ENCODE measurements at places on chromosomes 7 and 10.

DNA sequence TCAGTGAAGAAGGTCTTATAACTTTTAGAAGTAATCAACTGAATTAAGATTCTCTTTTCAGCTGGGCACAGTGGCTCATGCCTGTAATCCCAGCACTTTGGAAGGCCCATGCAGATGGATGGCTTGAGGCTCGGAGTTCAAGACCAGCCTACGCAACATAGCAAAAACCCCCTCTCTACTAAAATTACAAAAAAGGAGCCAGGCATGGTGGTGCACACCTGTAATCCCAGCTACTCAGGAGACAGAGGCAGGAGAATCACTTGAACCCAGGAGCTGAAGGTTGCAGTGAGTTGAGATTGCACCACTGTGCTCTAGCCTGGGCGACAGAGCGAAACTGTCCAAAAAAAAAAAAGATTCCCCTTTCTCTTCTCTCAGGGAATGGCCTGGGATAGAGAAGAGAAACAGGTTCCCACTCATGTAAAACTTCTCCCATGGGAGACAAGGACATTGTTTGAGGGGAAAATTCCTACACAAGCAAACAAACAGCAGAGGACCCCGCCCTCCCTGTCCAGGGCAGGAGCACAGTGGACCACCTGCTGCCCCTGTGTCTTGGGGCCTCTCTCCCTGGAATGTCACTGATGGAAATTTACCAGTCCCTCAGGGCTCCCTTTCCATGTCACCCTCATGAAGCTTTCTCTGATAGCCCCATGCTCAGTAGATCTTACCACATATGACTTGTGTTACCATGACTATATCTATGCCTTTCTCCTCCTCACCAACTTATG lies 5.6 kb downstream of the IL2RA start:
- no peak for DNase-seq

DNA sequence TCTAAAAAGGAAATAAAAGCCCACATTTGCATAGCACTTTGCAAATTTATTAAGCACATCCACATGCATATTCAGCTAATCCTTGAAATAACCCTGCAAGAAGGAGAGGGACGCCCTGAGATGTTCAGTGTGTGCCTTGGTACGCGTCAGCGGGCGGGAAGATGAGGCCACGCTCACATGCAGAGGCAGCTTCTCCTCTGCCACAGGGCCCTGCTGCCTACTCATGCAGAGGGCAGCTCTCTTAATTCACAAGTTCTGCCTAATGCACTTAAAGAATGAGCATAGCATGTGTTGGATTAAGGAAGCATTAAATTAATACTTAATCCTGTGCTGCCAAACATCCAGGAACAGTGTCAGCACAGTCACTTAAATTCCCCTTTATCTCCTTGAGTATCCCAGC lies 132.3 kb downstream of the HECW1 start:
- DNase-seq, result no peak

DNA sequence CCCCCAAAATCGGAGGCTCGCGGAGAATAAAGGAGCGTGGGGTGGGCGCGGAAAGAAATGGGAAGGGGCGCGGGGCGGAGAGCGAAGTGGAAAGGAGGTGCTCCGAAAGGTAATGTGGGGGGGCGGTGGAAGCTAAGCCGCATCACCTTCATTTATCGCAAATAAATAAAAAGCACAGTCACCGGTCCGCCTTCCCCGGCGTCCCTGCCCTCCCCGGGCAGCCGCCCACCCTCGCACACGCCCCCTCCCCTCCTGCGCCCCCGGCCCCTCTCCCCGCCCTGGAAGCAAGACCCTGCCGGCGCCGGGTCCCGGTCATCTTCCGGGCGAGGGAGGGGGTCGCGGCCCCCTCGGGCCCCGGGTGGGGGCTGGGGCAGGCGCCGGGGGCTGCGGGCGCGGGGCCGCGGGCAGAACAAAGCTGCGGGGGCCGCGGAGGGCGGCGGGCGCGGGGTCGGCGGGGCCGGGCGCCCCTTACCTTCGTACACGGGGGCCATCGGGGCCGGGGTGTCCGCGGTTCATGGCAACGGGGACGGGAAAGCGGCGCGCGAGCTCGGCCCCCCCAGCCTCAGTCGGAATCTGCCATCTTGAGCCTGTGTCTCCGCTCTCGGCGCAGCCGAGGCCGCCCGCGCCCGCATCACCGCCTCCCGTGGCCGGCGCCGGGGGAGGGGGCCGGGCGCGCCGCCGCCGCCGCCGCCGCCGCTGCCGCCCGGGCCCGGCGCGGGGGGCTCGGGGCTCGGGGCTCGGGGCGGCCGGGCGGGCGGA lies 486 bp downstream of the HIPK2 start:
- DNase-seq, result no peak

DNA sequence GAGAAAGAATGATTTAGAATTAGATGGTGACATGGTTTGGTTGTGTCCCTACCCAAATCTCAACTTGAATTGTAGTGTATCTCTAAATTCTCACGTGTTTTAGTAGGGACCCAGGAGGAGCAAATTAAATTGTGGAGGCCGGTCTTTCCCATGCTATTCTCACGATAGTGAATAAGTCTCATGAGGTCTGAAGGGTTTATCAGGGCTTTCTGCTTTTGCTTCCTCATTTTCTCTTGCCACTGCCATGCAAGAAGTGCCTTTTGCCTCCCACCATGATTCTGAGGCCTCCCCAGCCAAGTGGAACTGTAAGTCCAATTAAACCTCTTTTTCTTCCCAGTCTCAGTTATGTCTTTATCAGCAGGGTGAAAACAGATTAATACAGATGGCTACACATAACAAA lies 167.4 kb upstream of the SVIL start:
- DNase-seq, result no peak

GRCh38 chr7:132687981-132688383 lies 111.7 kb upstream of the PLXNA4 start:
- no peak for DNase-seq

- DNase-seq, result no peak
Measured at GRCh38 chr7:36192053-36192824, 39.2 kb downstream of the EEPD1 start.

GRCh38 chr7:70288781-70289456 lies 690.6 kb downstream of the AUTS2 start:
- peak; percentile 10 for DNase-seq

DNA sequence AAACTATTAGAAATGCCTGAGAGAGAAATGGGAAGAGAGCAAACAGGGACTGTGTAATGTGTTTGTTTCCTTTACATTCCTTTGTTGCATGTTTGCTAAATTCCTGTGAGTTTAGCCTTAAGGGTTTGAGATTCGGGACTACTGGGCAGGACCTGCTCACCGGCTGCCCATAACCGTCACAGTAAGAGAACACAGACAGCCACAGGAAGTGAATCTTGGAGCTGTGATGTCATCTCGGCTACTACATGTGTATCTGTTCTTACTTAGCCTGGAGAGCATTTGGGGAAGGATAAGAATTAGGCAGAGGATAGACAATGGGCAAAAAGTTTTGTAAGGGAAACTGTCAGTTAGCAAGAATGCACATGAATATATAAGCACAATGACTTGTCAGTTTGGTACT lies 485.1 kb upstream of the KLF6 start:
- peak; percentile 76 for DNase-seq

GRCh38 chr10:14173391-14173705 lies 157.4 kb downstream of the FRMD4A start:
- no peak for DNase-seq
